ENCODE measurements at places on chromosomes 6 and 20.

GRCh38 chr6:73955800-73956199, 259.8 kb downstream of the CD109 start:
- DNase-seq: no peak

- no peak for DNase-seq
Observed at GRCh38 chr20:48791014-48791413, 36.8 kb downstream of the PREX1 start.

GRCh38 chr6:43673444-43674084, 14.0 kb downstream of the MRPS18A start:
- no peak for DNase-seq

DNA sequence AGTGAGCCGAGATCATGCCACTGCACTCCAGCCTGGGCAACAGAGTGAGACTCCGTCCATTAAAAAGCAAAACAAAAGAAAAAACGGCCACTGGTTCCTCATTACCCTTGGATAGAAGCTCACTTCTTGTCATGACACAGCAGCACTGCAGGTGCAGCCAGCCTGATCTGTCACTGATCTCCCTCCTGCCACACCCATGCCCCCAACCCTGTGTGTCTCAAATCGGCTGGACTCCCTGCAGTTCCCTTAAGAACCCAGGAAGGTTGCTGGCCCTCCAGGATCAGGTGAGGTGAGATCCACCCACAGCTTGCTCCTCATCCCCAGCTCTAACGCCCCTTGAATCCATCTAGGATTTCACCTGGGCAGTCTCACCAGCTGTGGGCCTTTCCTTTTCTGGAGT, 26.3 kb upstream of the NNAT start:
- no peak for DNase-seq

DNA sequence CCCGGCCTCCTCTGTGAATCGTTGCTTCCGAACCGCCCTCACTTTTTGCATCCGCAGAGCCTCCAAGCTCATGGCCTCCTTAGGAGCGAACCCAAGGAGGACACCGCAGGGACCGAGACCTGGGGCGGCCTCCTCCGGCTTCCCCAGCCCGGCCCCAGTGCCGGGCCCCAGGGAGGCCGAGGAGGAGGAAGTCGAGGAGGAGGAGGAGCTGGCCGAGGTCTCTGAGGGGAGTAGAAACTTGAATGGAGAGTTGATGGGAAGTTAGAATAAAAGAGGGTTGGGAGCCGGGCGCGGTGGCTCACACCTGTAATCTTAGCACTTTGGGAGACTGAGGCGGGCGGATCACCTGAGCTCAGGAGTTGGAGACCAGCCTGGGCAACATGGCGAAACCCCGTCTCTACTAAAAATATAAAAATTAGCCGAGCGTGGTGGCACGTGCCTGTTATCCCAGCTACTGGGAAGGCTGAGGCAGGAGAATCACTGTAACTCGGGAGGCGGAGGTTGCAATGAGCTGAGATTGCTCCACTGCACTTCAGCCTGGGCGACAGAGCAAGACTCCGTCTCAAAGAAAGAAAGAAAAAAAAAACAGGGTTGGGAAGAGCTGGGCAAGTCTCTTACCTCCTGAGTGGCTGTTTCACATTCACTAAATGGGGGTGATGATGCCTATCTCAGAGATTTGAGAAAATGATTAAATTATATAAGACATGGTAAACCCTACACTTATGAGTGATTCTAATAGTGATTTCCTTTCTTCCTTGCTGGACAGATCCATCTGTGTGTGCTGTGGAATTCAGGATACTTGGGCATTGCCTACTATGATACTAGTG, 805 bp downstream of the MSH5 start:
- DNase-seq: no peak

DNA sequence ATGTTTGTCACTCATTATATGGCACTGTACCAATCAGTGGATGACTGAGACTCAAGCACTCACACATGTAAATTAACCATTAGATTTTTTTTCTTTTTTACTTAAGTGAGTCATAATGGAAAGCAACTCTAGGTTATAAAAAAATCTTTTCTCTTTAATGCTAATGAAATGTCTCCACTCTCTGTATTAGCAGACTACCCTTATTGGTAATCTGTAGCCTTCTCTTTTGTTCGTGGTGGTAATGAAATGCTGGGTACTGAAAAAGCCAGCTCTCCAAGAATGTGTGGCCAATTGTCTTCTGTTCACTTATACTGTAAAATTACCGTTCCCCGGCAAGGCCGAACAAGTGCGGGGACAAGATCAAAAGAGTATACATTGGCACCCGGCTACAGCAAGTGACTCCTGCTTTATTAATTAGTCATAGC, 69.0 kb downstream of the AFG1L start:
- DNase-seq: peak; percentile 18

GRCh38 chr6:15502446-15503345, 160.1 kb downstream of the DTNBP1 start:
- DNase-seq: no peak

DNA sequence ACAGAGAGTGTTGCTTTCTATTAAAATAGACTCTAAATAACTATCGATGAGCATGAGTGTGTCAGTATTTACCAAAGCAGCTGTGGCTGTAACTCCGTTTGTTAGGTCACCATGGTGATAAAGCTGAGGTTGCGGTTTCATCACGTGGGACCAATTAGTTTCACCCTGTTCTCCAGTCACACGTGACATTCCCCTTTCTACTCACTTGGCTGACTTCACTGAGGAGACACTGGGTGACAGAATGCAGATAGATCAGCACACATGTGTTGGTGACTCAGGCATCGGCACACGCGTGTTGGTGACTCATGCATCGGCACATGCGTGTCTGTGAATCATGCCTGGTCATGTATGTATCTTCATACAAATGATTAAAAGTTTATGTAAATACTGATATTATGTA, 285.4 kb downstream of the THBS2 start:
- peak; percentile 15 for DNase-seq

DNA sequence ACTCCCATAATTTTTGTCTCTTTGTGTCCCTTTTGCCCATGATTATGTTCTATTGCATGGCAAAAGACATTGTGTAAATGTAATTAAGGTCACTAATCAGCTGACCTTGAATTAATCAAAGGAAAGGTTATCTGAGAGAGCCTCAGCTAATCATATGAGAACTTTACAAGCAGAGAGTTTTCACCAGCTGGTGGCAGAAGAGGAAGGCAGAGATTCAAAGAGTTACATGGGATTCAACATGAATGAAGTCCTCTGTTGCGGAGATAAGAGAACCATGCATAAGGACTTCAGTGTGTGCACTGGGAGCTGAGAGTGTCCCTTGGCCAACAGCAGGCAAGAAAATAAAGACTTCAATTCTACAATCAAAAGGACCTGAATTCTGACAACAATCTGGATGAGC, 494.1 kb upstream of the ARID1B start:
- DNase-seq: no peak

DNA sequence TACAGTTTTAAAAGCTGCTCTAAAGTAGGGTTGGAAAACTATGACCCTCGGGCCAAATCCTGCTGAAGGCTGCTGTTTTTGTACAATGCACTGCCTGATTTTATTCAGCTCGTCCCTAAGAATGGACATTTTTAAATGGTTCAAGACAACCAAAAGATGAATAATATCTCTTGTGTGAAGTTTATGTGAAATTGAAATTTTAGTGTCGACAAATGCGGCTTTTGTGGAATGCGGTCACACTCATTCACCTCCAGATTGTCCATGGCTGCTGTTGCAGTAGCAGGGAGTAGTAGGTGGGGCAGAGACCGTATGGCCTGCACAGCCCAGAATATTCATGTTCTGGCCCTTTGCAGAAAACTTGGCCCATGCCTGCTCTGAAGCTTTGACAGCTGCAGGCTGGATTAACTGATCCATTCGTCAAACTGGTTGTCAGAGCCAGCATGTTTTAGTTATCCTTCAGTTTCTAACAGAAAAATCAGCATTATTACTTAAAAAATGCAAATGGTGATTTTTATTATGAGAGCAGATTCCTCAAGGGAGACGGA, 91.6 kb downstream of the PSMG4 start:
- DNase-seq: no peak

DNA sequence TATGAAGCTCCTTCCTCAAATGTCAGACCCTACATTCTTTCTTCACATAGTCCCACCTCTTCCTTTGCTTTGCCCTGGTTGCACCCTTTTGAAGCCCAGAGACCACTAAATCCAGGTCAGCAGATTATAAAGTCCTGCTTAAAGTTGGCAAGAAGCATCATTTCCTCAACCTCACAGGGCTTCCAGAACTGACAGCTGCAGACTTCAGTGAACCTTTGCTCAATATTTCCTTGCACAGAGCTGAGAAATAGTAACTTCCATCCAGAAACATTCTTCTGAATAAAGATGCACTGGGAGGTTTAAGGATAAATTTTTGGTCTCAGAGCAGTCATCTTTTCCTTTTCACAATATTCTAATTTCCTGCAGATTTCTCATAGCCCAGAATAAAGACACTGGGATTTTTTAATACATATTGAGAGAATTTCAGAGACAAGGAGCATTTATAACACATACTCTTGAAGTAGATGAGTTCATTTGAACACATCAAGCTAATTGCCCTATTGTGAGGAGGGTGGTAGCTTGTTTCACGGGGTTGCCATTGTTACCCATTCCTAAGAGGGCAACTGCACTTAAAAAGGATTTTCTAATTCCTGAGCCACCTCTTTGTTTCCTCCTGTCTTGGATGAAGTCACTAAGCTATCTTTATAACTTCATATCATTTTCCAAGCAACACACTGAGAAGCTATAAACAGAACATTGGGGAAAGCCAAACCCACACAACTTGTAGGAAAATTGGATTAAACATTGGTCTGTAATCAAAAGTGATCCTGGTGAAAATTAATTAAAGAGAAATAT, 150.2 kb upstream of the PLN start:
- DNase-seq: no peak

GRCh38 chr6:148285205-148285604, 57.4 kb upstream of the SASH1 start:
- no peak for DNase-seq

DNA sequence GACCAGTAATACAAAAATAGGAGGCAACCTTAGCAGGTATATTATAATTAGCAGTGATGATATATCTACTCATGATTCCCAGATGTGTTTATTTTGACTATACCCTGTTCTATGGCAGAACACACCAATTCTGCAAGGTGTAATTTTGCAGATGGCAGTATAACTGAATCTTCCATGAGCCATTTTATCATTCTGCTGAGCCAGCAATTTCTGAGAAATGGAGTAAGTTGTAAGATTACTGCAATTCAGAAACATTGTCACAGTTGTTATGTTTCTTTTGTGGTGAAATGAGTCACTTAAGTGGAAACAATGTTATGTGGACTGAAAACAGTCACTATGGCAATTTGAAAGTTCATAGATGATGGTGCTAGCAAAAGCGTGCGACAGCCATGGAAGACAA, 63.7 kb upstream of the RIMS1 start:
- no peak for DNase-seq

All from GM23338 (cell line).